IMR-90 (cell line): ENCODE measurements at places on chromosomes 7 and 10. TPM values are rescaled to one million over a fixed set of nuclear protein-coding genes. Genes with fewer than 3 reads are reported as not detected.

Gene TMEM229A
- not detected in 2 replicates for total RNA-seq

Gene FBXO24
- 0.28 and 0.54 TPM in 2 replicates for total RNA-seq

Gene GDF2
- total RNA-seq: under 0.01 TPM in 1 of 2 replicates, not detected in the other

Gene PPP1R9A
- total RNA-seq: not detected in 2 replicates

Gene BLNK
- total RNA-seq: not detected in 2 replicates

Gene VWC2
- total RNA-seq: not detected in 2 replicates

Gene GPC2
- 1.4 and 1.8 TPM in 2 replicates for total RNA-seq

Gene NPY
- not detected in 2 replicates for total RNA-seq

Gene TRPV6
- not detected in 2 replicates for total RNA-seq

Gene OPALIN
- not detected in 2 replicates for total RNA-seq

Gene CYP3A4
- not detected in 2 replicates for total RNA-seq

Gene HOXA3
- total RNA-seq: 0.83 and 0.90 TPM in 2 replicates

Gene COL1A2
- 1,211 and 1,351 TPM in 2 replicates for total RNA-seq

Gene DEPP1
- total RNA-seq: 11.7 and 13.6 TPM in 2 replicates

Gene POLR3A
- 21.4 and 24.4 TPM in 2 replicates for total RNA-seq

Gene TMEM60
- 9.9 and 19.2 TPM in 2 replicates for total RNA-seq

Gene MPLKIP
- 12.7 and 13.9 TPM in 2 replicates for total RNA-seq

Gene SPDYE2B
- not detected in 2 replicates for total RNA-seq

Gene NXPH1
- not detected in 2 replicates for total RNA-seq

Gene BHLHA15
- total RNA-seq: not detected in 2 replicates

Gene GNAI1
- total RNA-seq: 26.5 and 44.2 TPM in 2 replicates

Gene TUBGCP2
- 65.0 and 72.6 TPM in 2 replicates for total RNA-seq

Gene ANXA11
- 39.4 and 40.8 TPM in 2 replicates for total RNA-seq

Gene FAM237B
- not detected in 2 replicates for total RNA-seq

Gene SPAM1
- not detected in 2 replicates for total RNA-seq

Gene PRKAR2B
- total RNA-seq: 3.0 and 8.1 TPM in 2 replicates

Gene RAPGEF5
- 0.18 and 0.28 TPM in 2 replicates for total RNA-seq
